Activated naive CD8-positive, alpha-beta T cell treated with anti-CD3 and anti-CD28 coated beads, Interleukin-2, amount 50 U/mL, for 24 hours (primary cell): ENCODE measurements at places on chromosomes 4 and X.

GRCh38 chrX:53193093-53193492 lies 31.9 kb downstream of the KDM5C start:
- no peak for DNase-seq

DNA sequence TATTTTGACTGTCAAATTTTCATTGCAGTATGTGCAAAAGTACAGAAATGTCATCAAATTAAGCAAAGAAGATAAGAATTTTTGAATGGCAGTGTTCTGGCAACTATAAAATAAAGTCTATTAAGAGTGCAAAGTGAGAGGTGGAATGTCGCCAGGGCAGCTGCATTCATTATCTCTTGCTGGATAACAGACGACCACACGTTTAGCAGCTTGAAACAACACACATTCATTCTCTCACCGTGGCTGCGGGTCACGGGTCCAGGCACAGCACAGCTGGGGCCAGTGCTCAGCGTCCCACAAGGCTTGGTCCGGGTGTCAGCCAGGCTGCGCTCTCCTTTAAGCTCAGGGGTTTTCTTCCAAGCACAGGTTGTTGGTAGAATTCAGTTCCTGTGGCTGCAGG lies 113.9 kb downstream of the GPR143 start:
- no peak for DNase-seq

DNA sequence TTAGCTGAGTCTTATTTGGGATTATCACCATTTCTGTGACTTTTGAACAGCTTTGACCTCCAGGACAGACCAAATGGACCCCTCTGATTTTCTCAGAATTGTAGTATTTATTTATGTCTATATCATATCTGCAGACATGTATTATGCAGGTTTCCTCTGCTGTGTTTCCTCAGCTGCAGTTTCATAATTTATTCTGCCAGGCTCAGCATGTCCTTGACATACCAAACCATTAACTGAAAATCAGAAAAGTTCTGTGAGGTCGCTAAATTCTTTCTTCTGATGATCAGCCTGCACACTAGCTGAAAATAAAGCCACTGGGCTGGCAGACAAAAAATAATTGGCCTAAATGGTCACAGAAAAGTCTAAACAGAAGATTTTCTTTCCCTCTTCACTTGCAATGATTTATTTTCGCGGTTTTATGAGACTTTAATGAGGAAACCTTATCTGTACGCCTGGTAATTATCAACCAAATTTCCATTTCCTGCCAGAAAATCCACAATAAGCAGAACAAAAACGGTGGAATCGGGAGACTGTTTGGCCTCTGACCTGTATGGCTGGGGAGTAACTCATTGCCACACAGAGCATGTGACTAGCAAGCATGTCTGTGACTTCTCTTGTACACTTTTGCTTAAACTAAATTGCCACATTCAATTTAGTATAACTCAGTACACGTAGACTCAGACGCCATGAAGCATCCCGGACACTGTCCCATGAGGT lies 150.9 kb downstream of the ENPP6 start:
- no peak for DNase-seq

GRCh38 chr4:10075158-10075863 lies 41.3 kb downstream of the WDR1 start:
- no peak for DNase-seq

- DNase-seq = no peak
These were observed 46.4 kb downstream of the ACOX3 start for GRCh38 chr4:8394061-8394519.
